Prostate gland (tissue), 2 donors: ENCODE measurements at places on chromosomes 12 and 14. TPM values are rescaled to one million over a fixed set of nuclear protein-coding genes. Genes with fewer than 3 reads are reported as not detected.
A peak's percentile ranks its signal among the peaks of the same experiment; 100 is the strongest.

The ART4 gene
- 0.68 TPM for total RNA-seq

The HAL gene
- 0.27 TPM for total RNA-seq

DNA sequence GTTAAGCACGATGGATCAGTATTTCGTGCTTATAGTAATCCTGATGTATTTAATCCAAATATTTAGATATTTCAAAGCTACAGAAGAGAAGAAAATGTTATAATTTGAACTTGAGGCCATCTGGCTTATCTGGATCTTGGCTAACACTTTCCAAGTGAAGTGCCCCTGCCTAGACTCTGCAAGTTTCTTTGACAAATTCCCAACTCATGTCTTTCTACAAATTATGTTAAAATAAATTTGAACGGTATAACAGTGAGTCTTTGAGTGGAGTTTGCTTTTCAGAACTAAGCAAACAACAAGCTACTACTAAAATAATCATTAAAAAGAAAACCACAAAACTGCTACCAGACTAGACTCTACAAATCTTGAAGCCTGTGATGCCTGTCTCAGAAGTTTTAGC, 374.4 kb upstream of the PRICKLE1 start:
- no peaks in the 10 kb centered on the region for H3K4me1 ChIP-seq
- no peak overlapping the region for H3K4me3 ChIP-seq
- DNase-seq, result no peak
- H3K27me3 ChIP-seq, result no peaks in the 10 kb centered on the region
- no peaks in the 10 kb centered on the region for H3K36me3 ChIP-seq

DNA sequence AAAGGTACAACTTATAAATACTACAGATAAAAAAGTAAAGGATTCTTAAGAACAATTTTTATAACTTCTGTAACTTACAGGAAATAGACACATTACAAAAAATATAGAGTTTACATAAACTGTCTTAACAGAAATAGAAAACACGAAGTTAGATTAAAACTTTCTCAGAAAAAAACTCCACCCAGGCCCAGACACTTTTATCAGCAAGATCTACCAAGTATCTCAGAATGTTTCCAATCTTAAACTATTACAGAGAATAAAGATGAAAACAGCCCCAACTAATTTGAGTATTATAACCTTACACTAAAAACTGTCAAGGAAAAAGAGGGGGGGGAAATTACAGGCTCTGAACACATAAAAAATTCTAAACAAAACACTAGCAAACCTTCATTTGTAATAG, 8.2 kb downstream of the ZFC3H1 start:
- no peaks in the 10 kb centered on the region for H3K4me1 ChIP-seq
- no peak for DNase-seq
- H3K4me3 ChIP-seq, result no peak overlapping the region
- no peak overlapping the region for H3K27ac ChIP-seq

DNA sequence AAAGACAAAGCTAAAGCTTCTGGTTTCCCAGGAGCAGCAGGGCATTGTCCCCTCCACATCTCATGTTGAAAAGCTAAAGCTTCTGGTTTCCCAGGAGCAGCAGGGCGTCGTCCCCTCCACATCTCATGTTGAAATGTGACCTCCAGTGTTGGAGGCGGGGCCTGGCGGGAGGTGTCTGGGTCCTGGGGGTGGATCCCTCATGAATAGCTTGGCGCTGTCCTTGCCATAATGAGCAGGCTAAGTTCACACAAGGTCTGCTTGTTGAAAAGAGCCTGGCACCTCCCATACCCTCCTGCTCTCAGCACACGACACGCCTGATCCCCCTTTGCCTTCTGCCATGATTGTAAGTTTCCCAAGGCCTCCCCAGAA, 123.7 kb downstream of the PIWIL1 start:
- no peak overlapping the region for H3K4me3 ChIP-seq
- no peak for DNase-seq
- no peaks in the 10 kb centered on the region for H3K36me3 ChIP-seq
- no peaks in the 10 kb centered on the region for H3K27me3 ChIP-seq
- H3K4me1 ChIP-seq, result no peaks in the 10 kb centered on the region
- no peak overlapping the region for H3K27ac ChIP-seq

DNA sequence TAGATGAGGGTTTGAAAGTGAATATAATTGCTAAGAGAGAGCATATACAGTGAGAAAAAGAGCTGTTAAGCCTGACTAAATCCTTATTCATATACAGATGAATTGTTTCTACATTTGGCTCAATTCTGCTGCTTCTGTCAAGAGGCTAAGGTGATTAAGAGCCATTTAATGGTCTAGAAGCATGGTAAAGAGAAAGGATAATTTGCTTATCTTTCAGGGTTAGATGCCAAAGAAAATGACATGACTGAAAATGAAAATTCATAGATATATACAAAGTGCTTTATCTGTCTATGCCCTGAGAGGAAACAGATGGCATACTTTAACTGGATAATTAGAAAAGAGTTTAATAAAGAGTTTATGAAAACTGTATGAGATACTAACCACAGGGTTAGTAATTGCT, 834.9 kb downstream of the SLC6A15 start:
- H3K4me3 ChIP-seq, result no peak overlapping the region
- no peaks in the 10 kb centered on the region for H3K4me1 ChIP-seq
- DNase-seq, result no peak
- no peaks in the 10 kb centered on the region for H3K27me3 ChIP-seq

GRCh38 chr14:94368956-94369355, 19.4 kb downstream of the SERPINA1 start:
- DNase-seq, result no peak
- H3K4me1 ChIP-seq, result no peaks in the 10 kb centered on the region
- no peaks in the 10 kb centered on the region for H3K36me3 ChIP-seq
- no peak overlapping the region for H3K4me3 ChIP-seq
- no peaks in the 10 kb centered on the region for H3K27me3 ChIP-seq

The FAM90A1 gene
- 0.68 TPM for total RNA-seq

The IAPP gene
- not detected for total RNA-seq

- H3K27ac ChIP-seq, result no peak overlapping the region
- H3K36me3 ChIP-seq, result no peaks in the 10 kb centered on the region
- no peak for DNase-seq
- H3K27me3 ChIP-seq, result no peaks in the 10 kb centered on the region
Measured at GRCh38 chr14:42299692-42300091, 693.0 kb downstream of the LRFN5 start.

- DNase-seq, result no peak
- H3K4me3 ChIP-seq, result peak overlapping the region; percentile 40
- peaks cover 5% of the 10 kb centered on the region for H3K4me1 ChIP-seq
- H3K27ac ChIP-seq, result peak overlapping the region; percentile 89
Measured at GRCh38 chr14:103259801-103260628, 74.0 kb upstream of the EIF5 start.

GRCh38 chr12:64058541-64059265, 163.4 kb downstream of the KICS2 start:
- no peak for DNase-seq
- no peak overlapping the region for H3K4me3 ChIP-seq
- H3K27ac ChIP-seq, result no peak overlapping the region
- H3K36me3 ChIP-seq, result no peaks in the 10 kb centered on the region
- H3K27me3 ChIP-seq, result no peaks in the 10 kb centered on the region
- H3K4me1 ChIP-seq, result no peaks in the 10 kb centered on the region

GRCh38 chr12:117311-117710, 50.7 kb downstream of the IQSEC3 start:
- no peak for DNase-seq
- no peak overlapping the region for H3K4me3 ChIP-seq
- H3K27ac ChIP-seq, result no peak overlapping the region
- peaks cover 4% of the 10 kb centered on the region for H3K4me1 ChIP-seq
- no peaks in the 10 kb centered on the region for H3K27me3 ChIP-seq

GRCh38 chr14:92675421-92675820, 73.0 kb downstream of the LGMN start:
- no peak overlapping the region for H3K27ac ChIP-seq
- no peaks in the 10 kb centered on the region for H3K4me1 ChIP-seq
- no peaks in the 10 kb centered on the region for H3K36me3 ChIP-seq
- no peak overlapping the region for H3K4me3 ChIP-seq

- H3K27ac ChIP-seq, result no peak overlapping the region
- DNase-seq, result peak; percentile 45
- H3K4me3 ChIP-seq, result no peak overlapping the region
- no peaks in the 10 kb centered on the region for H3K36me3 ChIP-seq
- no peaks in the 10 kb centered on the region for H3K4me1 ChIP-seq
- no peaks in the 10 kb centered on the region for H3K27me3 ChIP-seq
Measured at GRCh38 chr12:30806989-30807694, 52.4 kb upstream of the CAPRIN2 start.

GRCh38 chr14:96962337-96962736, 165.2 kb downstream of the VRK1 start:
- DNase-seq, result no peak
- no peak overlapping the region for H3K27ac ChIP-seq
- H3K36me3 ChIP-seq, result no peaks in the 10 kb centered on the region
- H3K4me1 ChIP-seq, result no peaks in the 10 kb centered on the region
- H3K27me3 ChIP-seq, result no peaks in the 10 kb centered on the region
- no peak overlapping the region for H3K4me3 ChIP-seq

- no peaks in the 10 kb centered on the region for H3K4me1 ChIP-seq
- no peak overlapping the region for H3K4me3 ChIP-seq
- DNase-seq, result no peak
- H3K27ac ChIP-seq, result no peak overlapping the region
- H3K36me3 ChIP-seq, result no peaks in the 10 kb centered on the region
Measured at GRCh38 chr12:65208964-65209654, 39.7 kb downstream of the LEMD3 start.

The HOXC9 gene
- total RNA-seq, result 3.0 TPM

DNA sequence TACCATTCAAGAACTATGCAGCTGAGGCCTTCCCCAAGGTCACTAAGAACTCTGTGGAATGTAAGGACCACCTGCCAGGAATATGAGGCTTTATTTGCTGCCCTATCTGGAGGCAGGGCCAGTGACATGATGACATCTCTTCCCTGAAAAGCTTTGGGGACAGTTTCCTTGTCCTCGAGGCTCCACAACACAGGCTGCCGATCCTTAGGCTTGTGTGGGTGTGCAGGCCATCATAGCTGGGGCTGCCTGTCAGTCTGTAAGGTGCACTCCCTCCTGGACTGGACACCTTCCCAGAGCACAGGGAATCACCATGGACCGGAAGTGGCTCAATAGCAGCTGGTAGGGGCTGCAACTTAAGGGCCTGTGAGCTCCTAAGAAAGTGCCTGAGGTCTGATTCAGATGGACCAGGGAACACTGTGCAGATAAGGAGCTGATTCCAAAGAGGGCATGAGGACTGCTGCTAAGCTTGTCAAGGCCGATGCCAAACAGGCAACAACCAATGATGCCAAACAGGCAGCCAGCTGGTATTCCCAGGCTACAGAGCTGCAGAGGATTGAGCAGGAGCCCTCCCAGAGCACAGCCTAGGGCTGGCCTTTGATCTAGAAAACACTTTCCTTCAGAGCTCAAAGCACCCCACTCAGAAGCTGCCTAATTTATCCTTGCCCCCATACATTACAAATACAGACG, 84.3 kb downstream of the CRACR2A start:
- H3K36me3 ChIP-seq, result peaks cover 3% of the 10 kb centered on the region
- no peak for DNase-seq
- H3K27ac ChIP-seq, result no peak overlapping the region
- H3K27me3 ChIP-seq, result no peaks in the 10 kb centered on the region
- no peaks in the 10 kb centered on the region for H3K4me1 ChIP-seq

DNA sequence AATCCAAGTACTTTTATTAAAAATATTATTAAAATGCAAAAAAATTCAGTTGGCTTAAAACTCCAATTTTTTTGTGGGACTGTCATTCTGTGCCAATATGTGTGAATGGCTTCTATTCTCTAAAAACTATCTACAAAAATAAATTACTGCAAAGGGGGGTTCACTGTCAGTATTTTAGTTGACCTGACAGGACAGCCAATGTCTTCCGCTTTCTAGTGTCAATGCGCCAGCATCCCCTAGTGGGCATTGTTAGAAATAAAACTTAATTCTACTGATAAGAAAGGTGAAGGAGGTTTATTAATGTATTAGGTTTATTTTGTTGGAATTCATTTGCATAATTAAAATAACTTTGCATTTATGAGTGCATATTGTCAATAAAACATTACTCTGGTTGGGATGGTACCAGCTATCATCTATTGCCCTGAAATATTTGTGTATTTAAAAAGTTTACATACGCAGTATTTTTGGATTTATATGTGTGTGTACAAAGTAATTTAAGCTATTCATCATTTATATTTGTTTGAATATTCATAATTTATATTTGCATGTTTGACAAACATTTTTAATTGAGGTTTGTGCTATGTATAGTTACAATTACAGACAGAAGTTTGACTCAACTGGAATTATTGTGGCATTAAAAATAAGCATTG, 527.2 kb downstream of the FLRT2 start:
- no peak overlapping the region for H3K27ac ChIP-seq
- H3K4me3 ChIP-seq, result no peak overlapping the region
- H3K36me3 ChIP-seq, result no peaks in the 10 kb centered on the region
- H3K4me1 ChIP-seq, result no peaks in the 10 kb centered on the region

The MYF6 gene
- 2.5 TPM for total RNA-seq

DNA sequence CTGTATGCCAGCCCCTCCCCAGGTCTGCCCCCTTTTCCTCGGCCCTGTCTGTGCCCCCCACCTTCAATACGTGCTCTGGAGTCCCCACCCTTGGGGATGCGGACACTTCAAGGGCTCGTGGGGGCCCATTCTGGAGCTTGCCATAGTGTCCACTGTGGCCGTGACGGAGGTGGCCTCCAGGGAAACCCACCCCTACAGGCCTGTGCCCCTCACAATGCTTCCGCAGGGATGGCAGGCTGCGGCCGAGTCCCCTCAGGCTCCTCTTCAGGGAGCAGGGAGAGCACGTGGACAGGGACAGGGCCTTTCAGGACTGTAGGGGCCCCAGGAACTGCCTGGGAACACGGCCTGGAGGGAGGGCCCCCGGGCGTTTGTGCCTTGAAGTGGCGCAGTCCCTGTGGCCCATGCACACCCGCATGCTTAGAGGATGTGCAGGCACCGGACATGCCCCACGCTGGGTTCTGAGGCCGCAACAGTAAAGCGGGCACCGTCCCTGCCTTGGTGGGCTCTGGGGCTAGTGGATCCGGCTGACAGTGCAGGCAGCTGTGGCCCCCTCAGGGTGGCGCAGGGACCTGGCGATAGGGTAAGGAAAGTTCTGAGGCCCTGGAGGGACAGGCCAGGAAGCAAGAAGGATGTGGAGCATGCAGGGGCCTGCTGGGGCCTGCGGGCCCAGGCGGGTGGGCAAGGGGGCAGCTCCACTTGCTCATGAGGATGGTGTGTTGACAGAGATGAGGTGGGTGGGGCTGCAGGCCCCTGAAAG, 209.0 kb upstream of the RTL1 start:
- no peak overlapping the region for H3K4me3 ChIP-seq
- H3K27ac ChIP-seq, result no peak overlapping the region
- no peaks in the 10 kb centered on the region for H3K36me3 ChIP-seq
- no peaks in the 10 kb centered on the region for H3K4me1 ChIP-seq
- DNase-seq, result no peak
- peaks cover 4% of the 10 kb centered on the region for H3K27me3 ChIP-seq

DNA sequence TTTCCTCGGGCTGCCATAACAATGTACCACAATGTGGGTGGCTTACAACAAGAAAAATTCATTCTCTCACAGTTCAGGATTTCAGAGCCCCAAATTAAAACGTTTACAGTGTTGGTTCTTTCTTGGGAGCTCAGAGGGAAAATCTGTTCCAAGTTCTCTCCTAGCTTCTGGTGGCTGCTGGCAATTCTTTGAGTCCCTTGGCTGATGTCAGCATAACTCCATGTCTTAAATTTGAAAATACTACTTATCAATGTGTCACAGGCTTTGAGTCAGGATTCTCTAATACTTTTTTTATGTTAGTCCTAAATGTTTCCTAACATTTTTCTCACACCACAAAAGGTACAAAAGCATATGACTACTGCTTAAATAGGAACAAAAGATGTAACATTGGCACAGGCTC, 198.4 kb upstream of the ATXN7L3B start:
- no peak overlapping the region for H3K4me3 ChIP-seq
- no peaks in the 10 kb centered on the region for H3K36me3 ChIP-seq
- no peak for DNase-seq
- no peaks in the 10 kb centered on the region for H3K27me3 ChIP-seq
- H3K27ac ChIP-seq, result no peak overlapping the region
- H3K4me1 ChIP-seq, result no peaks in the 10 kb centered on the region
